ENCODE measurements at places on chromosomes 7 and 10.

GRCh38 chr10:71678057-71678805 is 41.3 kb downstream of the C10orf105 start:
- DNase-seq: no peak

DNA sequence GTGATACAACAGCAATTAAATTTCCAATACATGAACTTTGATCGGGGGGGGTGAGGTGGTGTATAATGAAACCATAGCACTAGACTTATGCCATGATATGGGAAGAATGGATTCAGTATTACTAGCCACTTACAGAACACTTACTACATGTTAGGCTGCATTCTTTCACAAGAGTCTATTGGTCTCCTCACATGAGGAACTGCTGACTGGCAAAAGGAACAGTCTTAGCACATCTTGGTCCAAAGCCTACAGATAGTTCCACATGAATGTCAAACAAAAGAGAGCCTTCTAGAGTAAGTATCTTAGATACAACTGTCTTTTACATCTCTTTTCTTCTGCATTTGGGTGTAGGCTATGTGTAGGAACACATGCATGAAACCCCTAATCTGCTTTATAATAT is 115.9 kb upstream of the DNAJB12 start:
- DNase-seq: no peak

DNA sequence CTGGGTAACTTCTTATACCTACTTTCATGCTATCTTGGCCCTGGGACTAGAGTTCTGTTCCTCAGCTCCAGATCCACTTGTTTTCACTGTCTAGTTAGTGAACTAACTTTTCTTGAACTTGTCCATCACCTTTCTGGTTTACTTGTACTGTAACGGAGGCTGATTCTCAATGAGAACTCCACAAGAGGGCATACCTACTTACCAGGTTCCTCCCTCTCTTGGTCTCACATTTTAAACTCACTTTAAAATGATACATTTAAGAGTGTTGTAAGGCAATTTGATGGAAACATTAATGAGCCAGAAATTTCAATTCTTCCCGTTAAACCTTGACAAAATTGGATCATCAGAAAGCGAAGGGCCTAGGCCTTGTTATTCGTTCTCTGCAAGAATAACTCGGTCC is 111.6 kb downstream of the MAGI2 start:
- DNase-seq: no peak

DNA sequence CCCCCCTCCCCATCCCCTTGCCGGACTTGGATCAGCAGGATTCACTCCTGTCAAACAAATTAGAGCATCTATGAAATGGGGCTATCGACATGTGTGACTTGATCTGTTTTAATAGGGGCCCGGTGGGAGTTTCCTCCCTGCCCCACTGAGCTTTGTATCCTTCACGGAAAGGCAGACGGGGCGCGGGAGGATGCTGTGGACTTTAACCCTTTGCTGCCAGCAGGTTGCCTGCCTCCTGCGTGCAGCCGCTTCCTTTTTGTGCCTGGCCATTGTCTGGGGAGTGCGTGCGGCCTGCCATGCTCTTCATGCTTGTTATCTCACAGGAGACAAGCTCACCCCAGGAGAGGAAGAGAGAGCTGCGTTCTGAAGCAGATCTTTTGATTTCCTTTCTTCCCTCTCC is 512.8 kb upstream of the GALNT17 start:
- DNase-seq: no peak

DNA sequence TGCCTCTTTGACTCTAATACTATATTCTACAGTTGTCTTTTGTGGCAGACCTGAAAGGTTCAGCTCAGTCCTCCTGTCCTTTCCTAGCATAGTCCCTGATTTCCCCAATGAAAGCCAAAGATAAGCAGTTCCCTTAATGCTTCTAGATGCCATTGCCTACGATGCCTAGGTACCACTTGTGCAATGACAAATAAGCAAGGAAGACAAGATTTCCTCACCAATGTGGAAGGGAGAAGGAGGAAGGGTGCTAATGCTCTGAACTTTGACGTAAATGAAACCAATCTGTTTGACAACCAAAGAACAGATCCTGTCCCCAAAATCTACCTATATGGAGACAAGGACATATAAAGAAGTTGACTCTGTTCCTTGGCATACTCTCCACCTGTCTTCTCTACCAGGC is 393.3 kb downstream of the KCNMA1 start:
- no peak for DNase-seq

GRCh38 chr7:90777041-90777440 is 180.9 kb downstream of the CDK14 start:
- DNase-seq: no peak

DNA sequence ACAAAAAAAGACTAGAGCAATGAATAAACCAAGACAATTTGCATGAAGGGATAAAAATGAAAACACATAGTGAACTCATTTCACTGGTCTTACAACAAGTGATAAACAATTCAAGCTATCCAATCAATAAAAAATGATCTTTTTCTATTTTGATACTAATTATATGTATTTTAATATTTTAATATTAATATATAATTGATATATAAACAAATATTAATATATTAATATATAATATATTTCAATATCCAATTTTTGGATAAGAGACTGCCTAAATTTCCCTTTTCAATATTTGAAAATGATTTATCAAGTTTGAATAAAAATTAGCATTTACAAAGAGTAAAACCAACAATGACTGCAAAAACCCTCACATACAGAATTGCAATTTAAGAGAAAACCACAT is 317.9 kb downstream of the GPR158 start:
- no peak for DNase-seq

DNA sequence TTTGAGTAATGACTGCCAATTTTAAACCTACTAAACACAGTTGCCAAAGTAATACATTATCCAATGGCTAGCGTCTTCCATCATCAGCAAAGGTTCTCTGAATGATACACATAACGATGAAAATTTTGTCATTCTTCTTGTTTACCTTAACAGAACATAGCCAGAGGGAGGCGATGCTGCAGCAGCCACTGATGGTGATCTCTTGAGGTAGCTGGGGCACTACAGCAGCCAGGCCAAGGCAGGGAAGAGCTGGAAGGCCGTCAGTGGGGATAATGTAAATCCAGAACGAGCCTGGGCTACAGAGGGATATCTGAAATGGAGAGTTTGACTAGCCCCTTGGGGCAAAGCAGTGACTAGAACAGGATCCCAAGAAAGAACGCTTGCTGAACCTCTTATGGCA is 38.8 kb downstream of the PRPS1L1 start:
- no peak for DNase-seq

DNA sequence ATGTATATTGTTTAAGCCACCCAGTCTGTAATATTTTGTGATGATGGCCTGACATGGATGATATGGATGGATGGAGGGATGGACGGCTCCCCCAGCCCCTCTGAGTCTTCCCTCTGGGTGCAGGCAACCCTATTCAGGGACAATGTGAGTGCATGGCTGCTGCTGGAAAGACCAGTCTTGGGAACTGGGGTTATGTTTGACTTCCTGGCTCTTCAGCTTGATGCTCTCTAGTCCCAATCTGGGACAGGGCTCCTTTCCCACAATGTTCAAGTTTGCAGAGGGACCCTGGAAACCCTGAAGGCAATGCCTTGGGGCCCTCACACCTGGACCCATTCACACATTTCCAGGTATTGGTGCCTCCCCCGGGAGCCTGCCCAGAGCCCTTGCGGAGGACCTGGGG is 52.3 kb upstream of the RET start:
- no peak for DNase-seq

- no peak for DNase-seq
Observed at GRCh38 chr10:22344249-22344648, 1.0 kb upstream of the SPAG6 start.

DNA sequence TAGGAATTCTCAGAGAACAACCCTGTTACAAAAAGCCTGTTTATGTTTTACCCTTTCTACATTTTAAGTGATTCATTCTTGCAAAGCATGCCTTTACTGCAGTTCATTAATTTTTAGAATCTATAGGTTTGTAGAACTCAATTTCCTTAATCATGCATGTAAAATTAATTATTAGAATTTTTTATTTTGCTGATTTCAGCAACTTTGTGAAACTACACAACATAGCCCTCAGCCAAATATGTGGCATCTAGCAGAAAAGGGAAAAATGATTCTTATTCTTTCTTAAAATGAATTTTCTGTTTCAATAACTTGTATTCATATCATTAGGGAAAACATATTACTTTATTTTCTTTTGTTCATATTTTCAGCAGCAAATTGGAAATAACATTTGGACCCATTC is 392.9 kb upstream of the PFKP start:
- DNase-seq: no peak

DNA sequence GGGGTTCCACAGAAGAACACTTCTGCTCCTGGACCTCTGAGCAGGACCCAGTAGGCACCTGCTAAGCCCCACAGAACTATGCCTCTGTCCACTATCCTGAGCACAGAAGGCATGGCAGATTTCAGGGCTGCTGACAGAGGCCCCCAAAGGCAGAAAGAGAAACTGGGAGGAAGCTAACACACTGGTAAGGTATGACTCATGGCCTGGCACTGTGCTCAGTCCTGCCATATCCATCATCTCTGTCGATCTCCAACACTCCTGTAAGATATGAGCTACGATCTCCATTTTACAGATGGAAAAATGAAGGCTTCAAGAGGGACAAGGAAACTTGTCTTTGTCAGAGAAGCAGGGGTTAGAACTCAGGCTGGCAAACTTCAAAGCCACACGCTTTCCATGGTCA is 62.2 kb downstream of the GRID1 start:
- no peak for DNase-seq

GRCh38 chr10:107163881-107164861 is at the start of gene SORCS1:
SORCS1 (minus strand) TSS chr10:107164706.
- no peak for DNase-seq

DNA sequence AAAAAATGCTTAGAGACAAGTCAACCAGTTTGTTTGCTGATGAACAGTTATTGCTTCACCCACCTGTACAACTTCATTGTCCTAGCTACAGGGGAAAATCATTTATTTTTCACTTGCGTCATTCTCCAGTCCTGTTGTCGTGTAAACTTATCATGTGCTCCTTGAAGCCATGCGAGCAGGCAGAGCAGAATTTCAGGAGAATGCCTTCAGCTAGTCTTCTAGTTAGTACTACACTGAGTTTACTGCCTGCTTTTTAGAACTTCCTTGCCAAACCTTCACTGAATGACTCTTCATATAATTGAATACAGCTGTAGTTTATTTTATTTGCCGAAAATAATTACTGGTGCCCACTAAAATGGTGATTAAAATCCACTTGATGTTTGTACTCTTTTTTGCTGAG is 15.6 kb downstream of the RPA3 start:
- DNase-seq: no peak

- DNase-seq: no peak
Observed at GRCh38 chr7:12028508-12028907, 182.6 kb upstream of the TMEM106B start.

DNA sequence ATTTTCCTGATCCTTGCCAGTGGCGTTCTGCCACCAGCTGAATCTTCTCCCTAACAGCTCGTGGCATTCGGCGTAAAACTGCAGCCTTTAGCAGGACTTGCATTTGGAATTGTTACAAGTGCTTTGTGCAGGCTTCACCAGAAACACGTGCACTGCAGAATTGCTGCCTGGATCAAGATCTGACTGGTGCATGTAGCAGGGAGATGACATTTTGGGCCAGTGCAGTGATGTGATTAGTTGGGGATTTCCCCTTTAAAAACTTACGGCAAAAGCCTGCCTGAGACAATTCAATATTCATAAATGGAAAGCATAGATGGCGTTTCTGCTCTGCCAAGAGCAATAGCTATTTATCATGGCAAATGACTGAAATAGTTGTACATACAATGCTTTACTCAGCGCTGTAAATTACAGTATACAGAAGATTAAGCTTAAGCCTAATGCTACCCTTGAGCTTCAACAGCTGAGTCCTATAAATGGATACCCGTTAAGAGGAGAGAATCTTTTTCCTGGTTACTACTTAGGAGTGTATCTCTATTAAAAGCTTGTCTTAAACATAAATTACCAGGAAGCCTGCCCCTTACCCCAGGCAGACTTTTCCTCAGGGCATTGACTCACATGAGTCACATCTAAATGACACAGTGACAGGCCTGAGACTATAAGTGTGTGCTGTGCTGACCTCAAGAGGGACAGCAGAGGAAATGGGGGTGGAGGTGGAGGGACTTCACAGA is 106.3 kb downstream of the ATXN7L1 start:
- no peak for DNase-seq

GRCh38 chr7:77958436-77958835 is 159.9 kb downstream of the PHTF2 start:
- no peak for DNase-seq

DNA sequence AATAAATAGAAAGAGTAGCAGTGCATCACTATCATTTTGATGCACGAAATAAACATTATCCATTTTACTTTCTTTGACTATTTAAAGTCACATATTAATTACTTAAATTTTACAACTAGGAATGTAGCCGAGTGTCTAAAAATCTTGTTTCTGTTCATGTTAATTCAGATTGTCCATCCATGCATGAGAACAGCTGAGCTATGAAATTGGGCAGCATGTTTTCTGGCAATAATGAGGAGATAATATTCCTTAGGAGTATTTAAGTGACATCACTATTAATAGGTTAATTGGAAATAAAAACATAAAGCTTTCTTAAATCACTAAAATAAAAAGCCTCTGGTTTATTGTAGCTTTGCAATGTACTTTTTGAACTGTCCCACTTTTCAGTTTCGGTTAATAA is 293.8 kb downstream of the PHTF2 start:
- no peak for DNase-seq

DNA sequence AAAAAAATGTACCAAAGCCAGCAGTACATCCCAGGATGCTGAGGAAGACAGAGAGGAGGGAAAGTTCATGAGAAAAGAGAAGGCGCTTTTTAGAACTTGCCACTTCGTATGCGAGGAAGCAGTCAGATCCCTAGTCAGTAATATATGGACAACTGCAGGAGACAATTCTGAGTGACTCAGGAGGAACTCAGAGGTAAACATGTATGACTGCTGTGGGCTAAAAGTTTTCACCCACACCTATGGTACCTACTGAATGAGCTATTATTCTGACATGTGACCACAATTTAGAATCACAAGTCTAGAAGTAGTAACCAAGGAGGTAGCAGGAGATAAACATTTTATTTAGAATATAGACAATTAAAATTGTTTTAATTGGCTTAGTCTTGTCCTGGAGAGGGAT is 126.5 kb downstream of the ICA1 start:
- no peak for DNase-seq

All from stimulated activated CD4-positive, alpha-beta T cell treated with anti-CD3 and anti-CD28 coated beads, TNF-alpha, amount 100 ng/mL, for 24 hours (primary cell).